ENCODE measurements at places on chromosomes 4 and X.

- no peak for DNase-seq
These were observed 3.7 kb upstream of the STIM2 start for GRCh38 chr4:26856906-26857277.

- DNase-seq, result peak; percentile 53
These were observed at the start of gene BDH2 for GRCh38 chr4:103099691-103100392. Gene BDH2, minus strand, starts transcription at chr4:103099834. Its CDS starts 3,580 bp downstream, at chr4:103096254.

- DNase-seq, result no peak
These were observed 8.2 kb downstream of the MID1 start for GRCh38 chrX:10612215-10612614.

DNA sequence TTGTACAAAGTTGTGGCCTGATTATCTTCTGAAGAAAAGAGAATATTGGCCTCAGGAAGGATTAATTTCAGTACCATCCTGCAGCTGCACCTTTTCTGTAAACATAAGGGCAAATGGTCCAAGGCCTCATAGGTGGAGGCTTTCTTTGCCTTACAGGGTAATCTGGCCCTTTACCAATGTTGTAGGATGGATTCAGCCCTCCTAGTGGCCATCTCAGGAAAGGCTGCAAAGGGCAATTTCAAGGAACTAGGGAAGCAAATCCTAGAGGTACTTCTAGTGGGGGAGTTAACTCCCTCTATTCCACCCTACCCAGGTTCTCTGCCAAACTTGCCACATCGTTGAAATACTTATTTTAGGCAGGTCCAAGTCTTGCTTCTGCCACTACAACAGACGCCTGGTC lies 57.6 kb downstream of the UGT2B11 start:
- no peak for DNase-seq

DNA sequence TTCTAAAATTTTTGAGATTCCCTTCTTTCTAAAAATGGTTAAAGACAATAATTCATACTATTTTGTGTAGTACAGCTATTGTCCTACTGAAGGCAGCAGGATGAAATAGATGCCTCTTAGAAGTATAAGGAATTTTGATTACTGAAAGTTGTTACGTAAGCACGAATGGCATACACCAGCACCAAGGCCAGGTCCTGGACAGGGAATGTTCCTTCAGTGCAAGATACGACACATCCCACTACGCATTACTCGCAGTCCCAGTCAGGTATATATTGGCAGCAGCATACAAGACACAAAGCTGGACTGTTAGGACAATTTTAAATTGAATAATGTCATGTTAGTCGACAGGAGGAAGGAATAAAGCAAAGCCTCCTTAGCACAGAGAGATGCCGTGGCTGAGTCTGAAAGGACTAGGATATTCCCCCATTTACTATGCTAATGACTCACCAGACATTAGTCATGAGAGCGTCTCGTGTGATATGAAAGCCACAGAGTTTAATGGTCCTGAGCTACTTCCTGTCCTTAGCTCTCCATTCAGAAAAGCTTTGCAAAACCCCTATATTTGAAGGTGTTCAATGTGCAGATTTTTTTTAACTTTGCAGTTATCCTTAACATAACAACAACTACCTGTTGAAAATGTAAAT lies 504.3 kb downstream of the FAM133A start:
- no peak for DNase-seq

GRCh38 chr4:153233761-153234371 lies 29.6 kb downstream of the TRIM2 start:
- no peak for DNase-seq

DNA sequence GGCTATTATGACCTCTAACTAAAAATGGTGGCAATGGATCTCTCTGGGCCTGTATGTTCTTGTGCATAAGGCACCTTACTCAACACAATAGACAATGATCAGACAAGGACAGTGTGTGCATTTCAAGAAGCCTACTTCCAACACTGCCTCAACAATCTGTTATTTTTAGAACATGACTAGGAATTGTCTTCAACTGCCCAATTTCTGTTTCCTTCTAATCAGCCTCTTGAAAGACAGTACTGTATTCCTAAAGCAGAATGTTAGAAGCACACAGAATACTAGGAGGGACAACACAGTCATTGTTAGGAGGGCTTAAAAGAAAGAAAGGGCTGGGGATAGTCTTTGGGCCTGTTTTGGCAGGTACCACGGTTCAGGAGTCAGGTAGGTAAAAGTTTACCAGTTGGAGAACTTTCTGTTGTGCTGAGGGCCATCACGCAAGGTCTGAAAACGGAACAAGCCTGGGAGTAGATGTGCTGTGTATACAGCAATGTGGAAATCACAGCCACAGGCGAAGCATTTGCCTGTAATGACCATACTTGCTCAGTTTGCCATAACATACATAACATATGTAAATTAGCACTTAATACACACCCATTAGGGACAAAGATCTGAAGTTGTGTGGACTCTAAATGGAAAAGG lies 100.8 kb upstream of the ATXN3L start:
- no peak for DNase-seq

Measured in CD4-positive, alpha-beta T cell treated with Interleukin-6 for 4 hours (primary cell).